ENCODE measurements at places on chromosomes 2 and 18.

GRCh38 chr2:174554529-174555150 is 43.0 kb downstream of the WIPF1 start:
- DNase-seq = no peak

DNA sequence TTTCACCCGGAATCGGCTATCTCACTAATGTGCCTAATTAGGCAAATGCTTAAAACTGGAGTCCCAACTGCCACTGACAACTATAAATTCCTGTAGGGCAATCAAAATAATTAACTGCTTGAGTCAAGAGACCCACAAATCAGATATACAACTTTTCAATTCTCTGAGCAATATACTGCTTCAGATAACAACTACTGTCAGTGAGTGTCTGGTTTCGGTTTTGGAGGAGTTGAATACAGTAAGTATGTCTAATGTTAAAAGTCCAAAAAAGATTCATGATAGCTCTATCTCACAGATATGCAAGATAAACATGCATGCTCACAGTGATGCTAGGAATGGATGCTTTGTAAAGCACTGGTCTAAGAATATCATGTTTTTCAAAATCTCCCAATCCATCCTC is 283.3 kb downstream of the NRXN1 start:
- no peak for DNase-seq

DNA sequence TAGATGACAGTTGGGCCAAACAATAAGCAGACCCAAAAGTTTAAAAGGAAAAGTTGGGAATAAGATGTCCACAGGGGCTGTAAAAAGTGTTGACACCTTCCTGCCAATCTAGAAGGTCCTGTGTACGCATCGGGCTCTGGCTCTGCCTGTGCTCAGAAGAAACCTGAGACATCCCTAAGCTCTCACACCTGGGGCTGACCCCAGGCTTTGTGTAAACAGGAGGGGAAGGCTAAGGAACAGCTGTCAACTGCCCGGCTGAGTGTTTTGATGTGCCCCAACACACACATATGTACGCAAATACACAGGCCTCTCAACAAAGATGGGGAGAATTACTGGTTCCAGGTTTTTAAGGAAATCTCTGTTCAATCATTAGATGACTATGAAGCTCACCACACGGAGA is 59.5 kb downstream of the TMEM131 start:
- no peak for DNase-seq

- no peak for DNase-seq
Measured at GRCh38 chr18:41436772-41437171, 518.3 kb upstream of the PIK3C3 start.

DNA sequence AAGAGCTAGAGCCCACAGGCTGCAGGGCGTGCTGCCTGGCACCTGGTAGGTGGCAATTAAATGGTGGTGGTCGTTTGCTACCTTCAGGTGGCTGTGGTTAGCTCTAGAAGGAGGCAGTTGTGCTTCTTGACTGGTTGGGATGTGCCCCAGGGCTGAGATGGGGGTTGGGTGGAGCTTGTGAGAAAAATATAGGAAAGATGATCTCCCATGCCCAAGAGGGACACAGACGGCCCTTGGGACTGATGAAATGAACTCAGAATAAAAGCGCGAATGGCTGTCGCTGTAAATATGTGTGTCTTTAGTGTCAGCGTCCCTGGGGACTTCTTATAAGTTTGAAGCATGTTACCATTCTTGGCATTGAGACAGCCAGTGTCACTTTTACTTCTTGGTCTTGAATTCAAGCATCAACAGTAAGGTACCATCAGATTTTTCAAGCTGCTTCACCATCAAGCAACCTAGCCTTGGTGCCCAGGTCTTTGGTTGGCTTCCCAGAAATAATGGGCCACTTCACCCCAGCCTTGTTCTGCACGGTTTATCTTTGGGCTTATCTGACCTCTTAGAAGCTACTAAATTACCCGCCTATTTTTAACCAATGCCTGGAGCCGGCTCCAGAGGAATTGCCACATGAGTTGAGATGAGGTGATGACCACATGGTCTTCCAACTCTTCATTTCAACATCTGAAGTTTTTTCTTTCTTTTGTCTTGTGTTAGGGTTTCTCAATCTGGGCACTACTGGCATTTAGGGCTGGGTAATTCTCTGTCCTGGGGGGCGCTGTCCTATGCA is 11.9 kb downstream of the LRRFIP1 start:
- DNase-seq = no peak

GRCh38 chr2:161745866-161746614 is 121.8 kb downstream of the SLC4A10 start:
- DNase-seq = no peak

DNA sequence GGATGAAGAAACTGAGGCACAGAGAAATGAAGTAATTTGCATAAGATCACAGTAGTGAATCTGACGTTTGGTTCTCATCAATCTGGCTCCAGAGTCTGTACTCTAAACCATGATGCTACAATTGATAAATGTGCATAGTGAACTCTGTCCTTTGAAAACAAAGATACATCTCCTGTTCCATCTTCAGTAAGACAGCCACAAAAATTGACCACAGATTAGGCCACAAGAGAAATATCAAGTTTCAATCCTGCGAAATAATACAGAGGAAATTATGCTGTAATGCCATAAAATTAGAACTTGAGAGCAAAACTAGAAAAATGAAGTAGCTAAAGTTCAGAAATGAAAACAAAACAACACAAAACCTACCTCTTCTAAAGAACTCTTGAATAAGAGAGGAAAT is 28.4 kb downstream of the FAM98A start:
- DNase-seq = no peak

GRCh38 chr2:46170026-46170425 is 127.2 kb upstream of the EPAS1 start:
- no peak for DNase-seq

- no peak for DNase-seq
Measured at GRCh38 chr18:75544496-75544895, 117.0 kb upstream of the SMIM21 start.

- DNase-seq = no peak
Measured at GRCh38 chr2:120678926-120679325, 56.7 kb upstream of the GLI2 start.
